NCI-H1092 (cell line): ENCODE measurements at places on chromosomes 2 and 18.

GRCh38 chr18:22637787-22638186 lies 220.1 kb upstream of the CTAGE1 start:
- no peak for DNase-seq

- DNase-seq: no peak
These were observed 27.5 kb downstream of the COA5 start for GRCh38 chr2:98580656-98581284.

DNA sequence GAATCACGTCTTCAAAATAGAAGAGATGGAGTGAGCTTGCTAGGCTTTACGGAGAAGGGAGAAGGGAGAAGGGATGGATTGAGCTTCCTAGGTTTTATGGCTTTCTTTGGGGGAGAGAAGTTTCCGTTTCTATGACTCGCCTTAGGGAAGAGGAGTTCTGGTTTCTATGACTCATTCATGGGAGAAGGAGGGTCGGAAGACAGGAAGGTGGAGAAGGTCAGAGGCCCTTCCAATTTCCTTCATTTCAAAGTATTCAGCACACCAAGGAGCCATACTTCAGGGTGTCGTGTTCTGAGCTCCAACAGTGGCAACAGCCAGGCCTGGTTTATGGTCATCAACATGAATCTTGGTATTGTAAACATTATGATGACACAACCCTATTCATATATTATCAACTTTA lies 284.7 kb upstream of the VWC2L start:
- no peak for DNase-seq

DNA sequence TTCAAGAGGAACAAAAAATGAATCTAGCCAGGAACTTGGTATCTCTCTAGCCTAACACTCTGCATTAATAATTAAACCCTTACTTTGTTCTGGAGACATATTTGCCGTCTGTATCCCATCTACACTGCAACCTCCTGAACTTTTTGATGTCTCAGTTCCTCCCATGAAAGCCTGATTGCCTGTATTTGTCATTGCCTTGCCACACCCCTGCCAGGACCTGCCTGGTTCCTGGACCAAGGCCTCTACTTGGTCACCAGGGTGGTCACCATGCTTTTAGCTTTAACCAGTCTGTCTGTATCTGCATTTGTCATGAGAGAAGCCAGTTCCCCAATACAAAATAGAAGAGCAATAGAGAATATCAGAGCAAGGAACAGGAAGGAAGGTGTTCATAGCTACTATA lies 58.8 kb upstream of the NOL4 start:
- no peak for DNase-seq

GRCh38 chr2:10406016-10406415 lies 42.1 kb downstream of the ODC1 start:
- no peak for DNase-seq

DNA sequence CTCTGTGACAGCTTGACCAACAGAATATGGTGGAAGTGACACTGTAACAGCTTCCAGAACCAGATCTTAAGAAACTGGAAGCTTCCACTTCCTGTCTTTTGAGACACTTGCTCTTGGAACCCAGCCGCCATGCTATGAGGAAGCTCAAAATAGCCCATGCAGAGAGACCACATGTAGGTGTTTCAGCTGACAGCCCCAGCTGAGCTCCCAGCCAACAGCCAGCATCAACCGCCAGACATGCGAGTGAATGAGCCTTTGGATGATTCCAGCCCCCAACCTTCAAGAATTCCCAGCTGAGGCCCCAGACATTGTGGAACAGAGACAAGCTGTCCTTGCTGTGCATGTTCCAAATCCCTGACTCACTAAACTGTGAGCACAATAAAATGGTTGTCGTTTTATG lies 27.9 kb downstream of the ACVR1 start:
- no peak for DNase-seq

DNA sequence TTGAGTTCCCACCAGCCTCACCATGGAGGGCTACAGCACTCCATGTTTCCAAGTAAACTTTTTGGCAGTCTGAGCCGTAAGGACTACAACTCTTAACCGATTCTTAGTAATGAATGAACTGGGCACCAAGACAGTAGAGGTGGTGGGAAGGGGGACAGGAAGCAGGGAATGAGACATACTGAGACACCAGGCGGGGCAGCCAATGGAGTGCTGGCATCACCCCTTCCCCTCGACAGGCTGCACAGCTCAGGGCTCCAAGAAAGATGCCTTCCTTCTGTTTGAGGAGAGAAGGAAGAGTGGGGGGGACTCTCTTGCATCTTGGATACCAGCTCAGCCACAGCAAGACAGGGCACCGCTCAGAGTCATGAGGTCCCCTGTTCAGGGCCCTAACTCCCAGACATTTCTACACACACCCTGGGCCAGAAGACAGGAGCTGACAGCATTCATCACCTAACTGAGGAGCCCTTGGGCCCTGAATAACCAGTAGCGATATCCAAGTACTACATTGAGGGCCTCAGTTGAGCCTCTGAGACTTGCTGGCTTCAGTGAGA lies 45.2 kb downstream of the USP34 start:
- DNase-seq: no peak

DNA sequence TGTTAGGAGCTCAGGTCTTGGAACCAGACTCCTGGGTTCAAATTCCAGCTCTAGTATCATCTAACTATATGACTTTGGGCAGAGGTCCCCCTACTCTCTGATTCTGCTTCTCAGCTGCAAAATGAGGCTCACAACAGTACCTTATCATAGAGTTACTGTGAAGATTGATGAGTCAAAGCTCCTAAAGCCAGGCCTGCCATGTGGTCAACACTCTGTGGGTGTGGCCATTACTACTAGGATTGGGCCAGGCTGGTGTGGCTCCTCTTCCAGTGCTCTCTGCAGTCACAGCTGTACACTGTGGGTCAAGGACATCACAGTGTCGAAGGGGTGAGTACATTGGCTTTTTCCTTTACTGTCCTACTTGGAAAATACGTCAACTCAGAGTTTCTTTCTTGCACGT lies 22.6 kb downstream of the CAPN13 start:
- no peak for DNase-seq

DNA sequence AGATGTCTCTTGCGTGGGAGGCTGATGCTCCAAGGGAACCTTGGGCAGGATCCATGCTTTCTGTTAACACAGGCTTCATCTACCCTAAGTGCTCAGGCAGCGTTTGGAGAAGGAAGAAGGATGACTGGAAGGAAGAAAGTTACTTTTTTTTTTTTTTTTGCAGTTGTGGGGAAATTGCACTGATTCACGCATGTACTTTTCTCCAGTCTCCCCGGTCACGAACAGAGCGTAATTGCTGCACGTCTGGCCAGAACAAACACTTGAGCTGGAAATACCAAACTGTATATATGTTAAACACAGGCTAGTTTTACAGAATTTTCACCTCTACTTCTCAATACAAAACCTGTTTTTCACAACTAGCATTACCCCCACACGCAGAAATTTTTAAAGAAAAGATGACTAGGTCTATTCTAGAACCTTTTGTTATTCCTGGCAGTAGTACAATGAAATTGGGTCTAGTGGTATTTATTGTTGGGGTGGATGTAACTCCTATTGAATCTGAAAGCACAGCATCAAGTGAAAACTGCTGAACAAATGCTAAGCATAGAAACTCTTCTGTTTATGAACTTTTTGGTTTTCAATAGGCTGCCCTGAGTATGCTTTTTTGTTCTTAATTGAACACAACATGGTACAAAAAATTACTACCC lies 9.3 kb upstream of the SCYGR5 start:
- no peak for DNase-seq

DNA sequence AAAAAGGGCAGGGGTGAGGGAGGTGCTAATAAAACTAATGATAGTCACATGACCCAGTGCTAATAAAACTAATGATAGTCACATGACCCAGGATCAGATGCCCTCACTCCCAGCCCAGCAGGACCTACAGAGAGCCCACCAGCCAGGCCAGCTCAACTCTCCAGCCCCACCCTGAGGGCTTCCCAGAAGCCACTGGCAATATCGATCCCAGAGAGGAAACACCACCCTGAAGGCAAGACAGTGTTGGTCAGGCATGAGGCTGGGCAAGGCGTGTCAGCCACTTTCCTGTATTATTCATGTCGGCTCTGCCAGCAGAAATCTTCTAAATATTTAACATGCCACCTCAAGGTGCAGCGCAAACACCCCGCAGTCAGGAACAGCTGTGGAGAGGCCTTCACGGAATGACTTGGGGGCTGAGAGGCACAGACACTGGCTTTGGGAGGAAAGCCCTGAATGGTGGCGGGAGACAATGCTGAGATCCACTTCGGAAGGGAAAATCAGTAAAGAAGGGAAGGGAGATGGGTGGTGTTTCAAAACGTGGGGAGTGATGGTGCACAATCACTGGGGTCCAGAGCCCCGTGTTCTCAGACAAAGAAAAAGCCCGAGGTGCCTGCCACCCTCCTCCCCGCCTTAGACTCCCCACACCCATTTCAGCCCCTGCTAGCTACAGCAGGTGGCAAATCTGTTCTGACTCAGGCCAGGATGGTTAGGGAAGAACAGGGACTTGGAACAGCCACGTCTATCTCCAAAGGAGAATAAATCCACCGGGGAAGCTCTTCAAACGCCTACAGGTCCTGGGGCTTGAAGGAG lies 1.4 kb downstream of the REEP1 start:
- no peak for DNase-seq

DNA sequence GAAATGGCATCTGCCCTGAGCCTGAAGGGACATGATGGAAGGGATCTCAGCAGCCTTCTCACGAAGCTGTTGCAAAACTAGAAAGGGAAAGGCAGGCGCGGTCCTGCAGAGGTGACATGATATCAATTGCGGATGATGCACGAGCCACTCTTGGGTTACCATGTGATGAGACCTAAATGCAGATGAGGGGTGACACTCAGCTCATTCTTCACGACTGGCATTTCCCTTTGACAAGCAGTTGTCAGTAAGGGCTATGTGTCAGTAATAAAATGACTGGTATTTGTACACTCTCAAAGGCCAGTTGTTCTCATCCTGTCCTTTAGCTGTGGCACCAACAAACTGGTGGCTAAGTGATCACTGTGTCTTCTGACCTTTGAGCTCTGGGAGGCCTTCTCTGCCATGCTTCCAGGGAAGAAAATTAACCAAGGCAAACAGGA lies 273.6 kb downstream of the ETAA1 start:
- no peak for DNase-seq

DNA sequence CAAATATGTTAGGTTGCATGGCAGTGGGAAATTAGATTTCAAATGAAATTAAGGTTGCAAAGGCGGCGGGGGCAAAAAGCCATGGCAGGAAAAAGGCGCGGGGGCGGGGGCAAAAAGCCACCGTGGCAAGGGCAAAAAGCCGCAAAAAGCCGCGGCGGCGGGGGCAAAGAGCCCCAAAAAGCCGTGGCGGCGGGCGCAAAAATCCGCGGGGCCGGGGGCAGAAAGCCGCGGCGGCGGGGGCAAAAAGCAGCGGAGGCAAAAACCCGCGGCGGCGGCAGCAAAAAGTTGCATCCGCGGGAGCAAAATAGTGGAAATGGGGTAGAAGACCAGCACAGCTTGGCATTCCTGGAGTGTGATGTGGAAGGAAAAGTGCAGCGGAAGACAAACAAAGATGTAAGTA lies 417.1 kb downstream of the ANKRD30B start:
- DNase-seq: no peak

DNA sequence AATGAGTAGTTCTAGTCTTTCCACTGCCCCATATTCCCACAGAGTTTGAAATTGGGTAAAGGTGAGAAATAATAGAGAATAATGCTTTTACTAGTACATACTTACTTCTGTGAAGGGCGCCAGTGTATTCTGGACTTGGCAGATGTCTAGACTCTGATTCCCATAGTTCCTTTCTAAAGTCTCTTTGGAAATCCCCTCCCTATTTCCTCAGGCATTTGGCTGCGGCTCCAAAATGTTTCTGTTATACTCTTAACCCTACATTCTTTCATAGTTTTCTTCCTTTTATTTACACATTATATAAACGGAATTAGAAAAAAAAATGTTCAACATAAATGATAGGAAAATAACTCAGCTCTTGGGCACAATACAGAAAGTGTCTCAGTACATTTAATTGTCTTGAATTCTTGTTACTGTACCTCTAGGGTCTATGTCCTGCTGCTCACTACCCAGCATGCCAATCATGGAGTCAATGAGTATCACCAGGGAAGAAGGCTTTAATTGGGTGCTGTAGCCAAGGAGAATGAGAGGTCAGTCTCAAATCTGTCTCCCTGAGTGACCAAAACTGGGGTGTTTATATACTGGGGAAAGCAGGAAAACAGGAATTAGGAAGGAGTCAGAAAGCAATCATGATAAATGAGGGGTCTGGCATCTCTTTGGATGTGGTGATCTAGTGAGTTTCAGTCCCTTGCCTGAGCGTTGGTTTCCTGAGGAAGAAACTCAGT lies 147.8 kb upstream of the MMADHC start:
- no peak for DNase-seq

GRCh38 chr2:234816491-234816890 lies 135.3 kb upstream of the SH3BP4 start:
- DNase-seq: no peak

DNA sequence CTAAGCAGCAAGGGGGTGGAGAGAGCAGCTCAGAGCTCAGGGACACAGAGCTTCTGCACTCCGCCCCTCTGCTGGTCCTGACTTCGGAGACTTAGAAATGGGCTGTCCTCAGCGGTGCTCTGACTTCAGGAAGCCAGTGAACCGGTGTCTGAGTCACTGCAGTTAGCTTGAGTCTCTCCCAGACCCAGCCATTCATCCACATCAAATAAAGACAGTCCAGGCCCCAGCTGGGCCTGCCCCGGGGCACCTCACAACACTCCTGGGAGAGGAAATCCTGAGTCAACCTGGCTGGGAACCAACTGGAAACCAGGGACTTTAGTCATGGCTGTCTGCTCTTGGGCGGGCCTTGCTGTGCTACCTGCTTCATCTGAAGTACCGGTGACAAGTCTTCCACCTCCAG lies 5.4 kb upstream of the ITGB6 start:
- DNase-seq: no peak

DNA sequence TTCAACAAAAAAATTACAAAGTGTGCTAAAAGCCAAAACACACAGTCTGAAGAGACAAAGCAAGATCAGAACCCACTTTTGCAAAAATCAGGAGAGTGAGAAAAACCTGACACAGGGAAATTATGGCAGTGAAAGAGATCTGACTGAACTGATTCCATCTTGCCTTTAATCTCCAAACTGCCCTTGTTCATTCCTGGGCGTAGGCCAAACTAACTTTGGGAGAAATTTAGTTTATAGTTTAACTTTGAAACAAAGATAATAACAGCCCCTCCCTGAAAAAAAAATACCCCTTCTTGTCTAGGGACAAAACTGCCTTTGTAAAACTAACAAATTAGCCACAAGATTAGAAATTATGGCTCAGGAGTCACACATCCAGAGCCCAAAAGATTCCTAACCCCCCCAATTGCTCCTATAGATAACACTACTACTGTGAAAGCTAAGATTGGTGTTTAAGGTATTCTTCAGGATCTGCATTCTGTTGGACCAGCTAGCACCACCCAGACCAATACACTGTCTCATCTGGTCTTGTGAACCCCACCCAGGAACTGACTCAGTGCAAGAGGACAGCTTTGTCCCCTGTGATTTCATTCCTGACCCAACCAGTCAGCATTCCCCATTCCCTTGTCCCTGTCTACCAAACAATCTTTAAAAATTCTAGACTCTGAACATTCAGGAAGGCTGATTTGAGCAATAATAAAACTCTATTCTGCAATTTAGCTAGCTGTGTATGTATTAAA lies 226.1 kb upstream of the SH3BP4 start:
- no peak for DNase-seq

- DNase-seq: no peak
These were observed 157.6 kb upstream of the DLX2 start for GRCh38 chr2:172260336-172260735.
